GM04504 (cell line): ENCODE measurements at places on chromosomes 12 and 14.

- DNase-seq: no peak
Observed at GRCh38 chr12:130147875-130148596, 14.2 kb upstream of the FZD10 start.

GRCh38 chr14:64826845-64827244 is 52.9 kb downstream of the SPTB start:
- no peak for DNase-seq

- DNase-seq: no peak
Observed at GRCh38 chr12:129819391-129819790, 84.4 kb downstream of the TMEM132D start.

GRCh38 chr12:15936751-15937150 is 25.6 kb downstream of the DERA start:
- DNase-seq: no peak

DNA sequence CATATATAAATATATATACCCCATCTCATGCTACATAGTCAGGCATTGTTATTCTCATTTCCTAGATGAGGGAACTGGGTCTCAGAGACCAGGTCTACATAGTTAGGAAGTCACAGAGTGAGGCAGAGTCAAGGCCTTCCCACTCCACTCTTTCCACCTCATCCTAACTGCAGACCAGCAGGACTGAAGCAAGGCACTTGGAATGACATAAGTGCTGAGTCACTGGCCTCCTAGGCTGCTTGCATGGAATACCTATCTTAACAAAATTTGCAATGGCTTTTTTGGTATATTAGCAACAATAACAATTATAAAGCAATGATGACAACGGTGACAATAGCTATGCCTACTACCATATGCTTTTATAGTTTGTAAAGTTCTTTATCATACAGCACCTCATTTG is 5.4 kb upstream of the ANO4 start:
- DNase-seq: no peak

- DNase-seq: no peak
Observed at GRCh38 chr12:1919284-1919683, 832 bp upstream of the CACNA2D4 start.

- DNase-seq: no peak
Observed at GRCh38 chr12:29610473-29611170, 113.1 kb upstream of the OVCH1 start.

DNA sequence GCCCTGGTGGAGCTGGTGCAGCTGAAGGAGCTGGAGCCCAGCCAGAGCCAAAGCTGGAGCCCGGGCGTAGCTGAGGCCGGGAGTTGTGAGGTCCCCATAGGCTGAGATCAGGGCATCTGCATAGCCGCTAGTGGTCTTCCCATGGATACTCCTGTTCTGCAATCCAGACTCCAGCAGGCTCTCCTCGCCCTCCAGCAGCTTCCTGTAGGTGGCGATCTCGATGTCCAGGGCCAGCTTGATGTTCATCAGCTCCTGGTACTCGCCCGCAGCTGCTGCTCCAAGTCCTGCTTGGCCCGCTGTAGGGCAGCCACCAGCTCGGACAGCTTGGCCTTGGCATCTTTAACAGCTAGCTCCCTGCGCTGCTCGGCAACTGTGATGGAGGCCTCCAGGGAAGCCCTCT is 966.1 kb downstream of the FSCB start:
- DNase-seq: no peak

DNA sequence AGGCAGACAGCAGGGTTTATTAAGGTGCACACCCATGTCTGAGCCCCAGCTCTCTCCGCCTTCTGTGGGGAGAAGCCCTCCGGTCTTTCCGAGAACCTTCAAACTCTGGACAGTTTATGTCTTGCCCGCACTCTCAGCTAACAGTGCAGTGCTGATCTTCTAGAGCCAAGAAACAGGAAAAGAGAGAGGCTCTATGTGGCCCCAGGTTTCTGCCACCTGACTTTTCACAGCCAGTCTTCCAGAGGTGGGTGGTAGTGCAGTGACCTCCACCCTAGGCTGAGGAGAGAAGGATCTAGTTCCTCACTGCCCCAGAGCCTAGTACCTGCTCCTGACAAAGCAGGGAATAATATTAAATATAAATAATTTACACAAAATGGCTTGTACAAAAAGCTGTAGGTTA is 4.0 kb upstream of the SLC22A17 start:
- no peak for DNase-seq

GRCh38 chr12:28360253-28360652 is 170.0 kb downstream of the CCDC91 start:
- no peak for DNase-seq

DNA sequence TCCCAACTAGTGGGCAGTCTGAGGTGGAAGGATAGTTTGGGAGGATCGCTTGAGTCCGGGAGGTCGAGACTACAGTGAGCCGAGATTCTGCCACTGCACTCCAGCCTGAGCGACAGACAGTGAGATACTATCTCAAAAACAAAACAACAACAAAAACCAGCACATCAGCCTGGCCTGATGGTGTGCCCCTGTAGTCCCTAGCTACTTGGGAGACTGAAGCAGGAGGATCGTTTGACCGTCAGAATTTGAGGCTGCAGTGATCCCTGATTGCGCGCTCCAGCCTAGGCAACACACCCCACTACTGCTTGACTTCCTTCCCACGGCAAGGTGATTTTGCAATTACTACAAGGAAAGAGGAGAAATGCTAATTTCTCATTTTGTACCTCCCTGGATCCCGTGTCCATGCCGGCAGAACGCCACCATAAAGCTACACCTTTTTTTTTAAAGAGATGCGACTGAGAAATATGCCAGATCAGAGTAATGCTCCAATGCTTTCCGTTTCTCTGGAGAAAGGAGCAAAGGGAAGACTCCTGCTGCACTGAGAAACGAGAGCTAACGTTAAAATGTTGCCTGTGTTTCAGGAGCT is 672 bp upstream of the SCFD1 start:
- no peak for DNase-seq

DNA sequence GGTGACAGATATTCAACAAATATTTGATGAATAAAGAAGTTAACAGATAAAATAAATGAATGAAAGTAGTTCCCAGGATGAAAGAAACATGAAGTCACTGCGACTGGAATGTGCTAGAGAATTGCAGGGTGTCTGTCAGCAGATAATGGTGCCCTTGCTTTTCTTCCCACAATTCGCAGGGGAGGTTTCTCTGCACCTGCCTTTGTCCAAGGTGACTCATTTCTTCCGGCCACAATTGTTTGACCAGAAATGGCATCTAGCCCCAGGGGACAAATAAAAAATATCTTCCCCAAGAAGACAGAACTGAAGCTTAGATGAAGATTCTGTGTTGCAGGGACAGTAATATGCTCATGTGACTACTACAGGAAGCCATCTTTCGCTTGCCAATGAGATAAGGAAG is 316.1 kb upstream of the TBX3 start:
- no peak for DNase-seq

DNA sequence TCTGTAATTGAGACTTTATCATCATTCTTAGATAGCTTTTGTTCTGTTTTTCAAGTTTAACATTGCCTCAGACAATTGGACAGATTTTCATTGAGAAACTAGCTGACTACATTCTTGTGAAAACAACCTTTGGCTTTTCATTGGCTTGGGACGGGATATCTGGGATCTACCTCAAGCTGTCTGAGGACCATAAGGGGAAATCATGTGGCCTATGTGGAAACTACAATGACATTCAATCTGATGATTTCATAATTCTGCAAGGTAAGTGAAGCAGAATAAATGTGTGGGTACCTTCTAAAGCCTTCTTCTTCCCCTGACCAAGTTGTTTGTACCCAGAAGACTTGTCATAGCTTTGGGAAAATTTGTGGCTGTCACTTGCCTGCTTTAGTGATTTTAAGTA is 133.5 kb downstream of the OTOGL start:
- DNase-seq: no peak

DNA sequence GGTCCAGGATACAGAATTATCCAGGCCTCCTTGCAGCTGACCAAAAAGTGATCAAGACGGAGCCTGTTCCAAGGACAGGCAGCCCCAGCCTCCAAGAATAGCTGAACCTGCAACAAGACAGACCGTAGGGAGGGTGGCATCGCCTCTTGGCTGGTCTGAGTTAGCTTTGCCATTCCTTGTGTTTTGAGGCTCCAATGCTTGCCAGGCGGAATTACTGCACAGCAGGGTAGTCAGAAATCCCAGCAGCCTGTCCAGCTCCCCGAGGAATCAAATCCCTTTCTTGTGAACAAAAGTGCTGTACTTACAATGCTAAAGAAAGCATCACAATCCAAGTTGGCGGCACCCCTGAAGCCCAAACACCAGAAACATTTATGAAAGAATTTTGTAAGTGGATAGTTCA is 246.9 kb downstream of the TMEM132C start:
- DNase-seq: no peak

- DNase-seq: no peak
Observed at GRCh38 chr14:60965402-60965801, 15.5 kb downstream of the TRMT5 start.

DNA sequence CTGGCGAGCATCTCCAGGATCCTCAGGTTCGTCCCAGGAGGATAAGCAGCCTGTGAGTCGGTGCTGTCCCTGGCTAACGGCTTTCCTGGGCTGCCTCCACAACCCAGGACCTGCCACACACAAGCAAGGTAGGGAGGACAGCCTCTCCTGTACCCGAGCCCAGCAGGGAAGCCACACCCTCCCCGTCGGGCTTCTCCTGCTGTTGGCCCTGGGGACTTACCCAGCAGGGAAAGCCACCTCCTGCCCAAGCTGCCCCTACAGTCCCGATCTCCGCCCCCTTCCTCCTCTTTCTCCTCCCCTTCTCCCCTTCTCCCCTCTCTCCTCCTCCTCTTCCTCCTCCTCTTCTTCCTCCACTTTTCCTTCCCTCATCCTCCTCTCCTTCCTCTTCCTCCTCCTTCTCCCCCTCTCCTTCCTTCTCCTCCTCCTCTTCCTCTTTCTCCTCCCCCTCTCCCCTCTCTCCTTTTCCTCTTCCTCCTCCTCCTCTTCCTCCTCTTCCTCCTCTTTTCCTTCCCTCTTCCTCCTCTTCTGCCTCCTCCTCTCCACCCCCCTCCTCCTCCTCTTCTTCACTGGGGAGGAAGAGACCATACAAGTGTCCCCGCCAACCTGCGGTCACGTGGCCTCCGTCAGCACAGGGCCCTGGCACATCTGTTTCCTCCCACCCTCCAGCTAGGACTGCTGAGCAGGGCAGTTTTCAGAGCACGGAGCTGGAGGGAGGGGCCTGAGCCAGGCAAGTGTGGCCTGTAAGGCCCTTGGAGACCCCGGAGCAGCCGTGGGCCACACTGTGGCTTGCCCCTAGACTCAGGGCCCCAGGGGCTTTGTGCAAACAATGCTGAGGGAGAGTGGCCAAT is 17.3 kb upstream of the RFLNA start:
- no peak for DNase-seq

GRCh38 chr12:19150273-19150900 is 20.9 kb downstream of the PLEKHA5 start:
- no peak for DNase-seq

GRCh38 chr14:71193663-71194062 is 286.4 kb downstream of the PCNX1 start:
- DNase-seq: no peak

GRCh38 chr14:64401949-64402348 is 13.8 kb downstream of the MTHFD1 start:
- no peak for DNase-seq

DNA sequence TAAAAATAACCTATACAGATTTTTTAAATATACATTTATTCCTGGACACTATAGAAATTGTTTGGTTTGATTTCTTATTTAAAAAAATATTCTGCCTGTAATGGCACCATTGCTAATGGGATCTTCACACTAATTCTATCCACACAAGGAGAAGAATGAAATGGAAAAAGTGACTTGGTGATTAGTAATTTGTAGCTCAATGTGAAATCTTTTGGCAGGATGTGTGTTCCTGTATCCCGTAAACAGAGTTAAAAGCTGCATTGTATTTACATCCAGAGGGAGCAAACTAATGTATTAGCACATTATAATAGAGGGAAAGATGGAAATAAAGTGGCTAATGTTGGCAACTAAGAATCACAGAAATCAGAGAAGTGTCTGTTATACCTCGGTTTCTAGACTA is 1455.3 kb upstream of the FLRT2 start:
- no peak for DNase-seq

- DNase-seq: no peak
Observed at GRCh38 chr14:73047808-73048207, 10.5 kb upstream of the RBM25 start.

DNA sequence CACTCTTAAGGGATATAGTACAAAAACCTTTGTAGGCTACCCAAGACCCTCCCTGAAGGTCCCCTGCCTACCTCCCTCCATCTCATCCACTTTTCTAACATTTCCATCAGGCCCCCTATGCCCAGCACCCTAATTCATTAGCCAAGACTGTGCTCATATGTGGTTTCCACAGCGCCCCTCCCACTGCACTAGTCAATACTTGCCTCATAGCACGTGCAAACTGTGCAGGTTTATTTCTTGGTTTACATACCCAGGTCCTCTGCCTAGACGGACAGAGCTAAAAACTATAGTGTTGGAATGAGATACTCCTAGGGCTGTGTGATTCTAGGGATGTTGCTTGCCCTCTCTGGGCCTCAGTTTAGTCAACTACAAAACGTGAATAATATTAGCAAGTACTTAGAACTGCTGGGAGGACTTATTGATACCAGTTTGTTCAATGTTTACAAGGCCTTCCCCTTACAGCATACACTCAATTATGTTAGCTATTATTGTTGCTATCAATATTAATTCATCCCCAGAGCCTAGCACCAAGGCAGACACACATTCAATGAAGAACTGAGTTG is 50.4 kb downstream of the NUAK1 start:
- no peak for DNase-seq

- no peak for DNase-seq
Observed at GRCh38 chr12:89551747-89552146, 25.9 kb upstream of the POC1B start.

DNA sequence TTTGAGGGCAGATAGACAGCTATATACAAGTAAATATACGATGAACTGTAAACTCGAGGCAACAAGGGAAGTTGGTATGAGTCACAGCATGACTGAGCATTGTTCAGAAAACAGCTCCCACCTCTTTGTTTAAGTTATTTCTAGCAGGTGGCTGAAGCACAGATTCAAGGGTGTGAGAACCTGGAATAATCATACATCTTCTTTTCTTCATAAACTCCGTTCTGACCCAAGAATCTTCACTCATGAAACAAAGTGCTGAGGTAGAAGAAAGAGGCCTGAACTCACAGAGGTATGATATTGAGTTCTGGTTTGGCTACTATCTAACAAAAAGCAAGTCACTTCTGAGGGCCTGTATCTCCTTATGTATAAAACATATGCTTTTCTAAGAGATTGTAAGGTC is 364.1 kb upstream of the KITLG start:
- no peak for DNase-seq

- DNase-seq: no peak
Observed at GRCh38 chr12:95319694-95320331, 102.2 kb downstream of the VEZT start.
